ENCODE measurements at places on chromosomes 16 and 17.

DNA sequence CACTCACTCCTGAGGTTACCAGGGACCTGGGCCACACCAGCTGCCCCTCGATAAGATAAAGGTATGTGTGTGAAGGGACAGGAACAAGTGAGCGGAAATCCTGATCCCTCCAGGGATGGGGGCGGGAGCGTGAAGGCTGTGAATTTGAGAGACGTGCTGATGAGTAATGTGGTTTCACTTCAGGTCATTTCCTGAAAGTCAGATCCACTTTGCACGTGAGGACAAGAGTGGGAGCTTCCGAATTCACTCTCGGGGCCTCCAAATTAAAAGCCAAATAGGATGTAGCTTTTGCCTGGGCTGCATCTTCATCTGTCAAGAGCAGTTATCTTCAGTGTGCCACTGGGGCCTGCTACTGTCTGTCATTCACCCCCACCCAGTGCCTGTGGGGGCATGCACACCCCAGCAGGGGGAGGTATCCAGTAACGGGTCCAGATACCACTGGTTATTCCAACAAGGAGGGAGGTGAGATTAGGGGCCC lies 87.4 kb upstream of the LHX1 start:
- DNase-seq: no peak

GRCh38 chr17:69575346-69575761 lies 160.9 kb downstream of the MAP2K6 start:
- no peak for DNase-seq

GRCh38 chr17:61723183-61723582 lies 132.2 kb upstream of the NACA2 start:
- no peak for DNase-seq

DNA sequence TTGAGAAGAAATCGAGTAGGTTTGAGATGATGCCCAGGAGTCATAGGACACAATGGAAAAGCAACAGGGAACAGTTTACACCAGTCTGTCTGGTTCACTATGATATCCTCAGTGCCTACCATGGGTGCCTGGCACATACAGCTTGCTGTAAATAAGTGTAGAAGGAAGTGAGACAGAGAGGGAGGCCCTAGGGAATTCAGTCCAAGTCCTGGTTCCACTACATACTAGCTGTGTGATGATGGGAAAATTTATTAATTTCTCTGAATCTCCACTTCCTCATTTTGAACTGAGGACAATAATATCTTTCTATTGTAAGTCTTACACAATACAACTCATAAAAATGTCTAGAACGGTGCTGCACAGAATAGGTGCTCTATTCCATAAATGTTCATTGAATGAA lies 53.3 kb upstream of the LYRM9 start:
- no peak for DNase-seq

GRCh38 chr16:11140098-11140375 lies 116.0 kb downstream of the SOCS1 start:
- no peak for DNase-seq

GRCh38 chr16:21175397-21175796 lies 16.9 kb downstream of the LDAF1 start:
- no peak for DNase-seq

GRCh38 chr16:58048494-58049231 lies 23.1 kb downstream of the MMP15 start:
- DNase-seq: no peak

GRCh38 chr17:66947311-66947710 lies 17.2 kb upstream of the CACNG4 start:
- no peak for DNase-seq

GRCh38 chr17:8155231-8155995 lies 3.2 kb upstream of the PER1 start:
- no peak for DNase-seq

DNA sequence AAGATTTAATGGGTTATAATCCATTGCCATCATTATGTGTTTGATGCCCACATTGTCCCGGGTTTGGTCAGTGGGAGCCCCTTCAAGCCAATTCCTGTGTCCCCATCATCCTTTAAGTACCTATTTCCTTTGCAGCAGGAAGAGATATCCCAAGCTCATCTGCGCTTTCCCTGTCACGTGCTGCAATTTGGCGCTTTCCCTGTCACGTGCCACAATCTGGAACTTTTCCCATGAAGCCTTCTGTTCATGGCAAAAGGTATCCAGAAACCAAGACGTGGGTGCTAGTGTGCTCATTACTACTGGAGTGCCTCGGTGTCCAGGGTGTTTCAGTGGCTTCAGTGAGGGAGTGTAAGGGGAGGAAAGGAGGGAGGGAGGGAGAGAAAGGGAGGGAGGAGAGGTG lies 168.5 kb downstream of the NPIPB11 start:
- DNase-seq: no peak

GRCh38 chr17:70624211-70624610 lies 454.9 kb downstream of the KCNJ2 start:
- no peak for DNase-seq

- no peak for DNase-seq
Observed at GRCh38 chr17:57293077-57293476, 36.8 kb downstream of the MSI2 start.

GRCh38 chr17:67194134-67194533 lies 50.9 kb downstream of the HELZ start:
- no peak for DNase-seq

DNA sequence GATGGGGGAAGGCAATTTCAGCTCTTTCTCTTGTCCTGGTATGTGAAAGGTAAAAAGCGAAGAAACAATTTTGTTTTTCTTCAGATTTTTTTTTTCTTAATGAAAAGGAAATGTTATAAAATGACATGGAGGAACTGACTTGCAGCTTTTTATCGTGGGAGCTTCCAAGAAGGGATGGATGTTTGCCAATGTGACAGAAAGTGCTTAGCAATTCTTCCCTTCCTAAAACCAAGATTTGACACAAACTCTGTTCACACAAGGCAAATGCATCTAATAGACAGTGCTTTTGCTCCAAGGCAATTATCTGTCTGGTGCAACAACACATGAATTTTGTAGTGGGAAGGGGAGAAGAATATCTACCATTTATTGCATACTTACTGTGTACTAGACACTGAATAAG lies 988.5 kb downstream of the CDH11 start:
- no peak for DNase-seq

GRCh38 chr16:85086347-85087291 lies 25.7 kb downstream of the CIBAR2 start:
- no peak for DNase-seq

- DNase-seq: no peak
Observed at GRCh38 chr16:64974381-64974780, 147.5 kb downstream of the CDH11 start.

- no peak for DNase-seq
Observed at GRCh38 chr17:17581509-17581908, 10.0 kb downstream of the PEMT start.

- DNase-seq: no peak
Observed at GRCh38 chr17:37440424-37440823, 33.7 kb downstream of the TADA2A start.

- DNase-seq: no peak
Observed at GRCh38 chr17:58329810-58330537, 1.4 kb upstream of the TSPOAP1 start.

DNA sequence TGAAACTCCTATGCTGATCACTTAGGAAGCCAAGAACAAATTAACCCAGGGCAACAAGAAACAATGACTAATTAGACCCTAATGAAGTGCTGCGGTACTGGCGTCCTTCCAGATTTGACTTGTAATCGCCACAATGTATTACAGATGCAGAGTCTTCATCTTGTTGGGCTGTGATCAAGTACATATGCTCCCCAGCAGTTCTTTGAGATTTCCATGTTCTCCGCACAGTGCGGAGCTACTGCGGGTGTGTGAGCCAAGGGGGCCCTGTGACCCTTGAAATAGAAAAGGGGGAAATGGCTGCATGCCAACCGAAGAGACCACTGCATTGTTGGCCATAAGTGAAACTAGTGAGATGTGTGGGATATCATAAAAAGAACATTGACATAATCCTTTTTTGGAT lies 469.9 kb downstream of the MAF start:
- no peak for DNase-seq

DNA sequence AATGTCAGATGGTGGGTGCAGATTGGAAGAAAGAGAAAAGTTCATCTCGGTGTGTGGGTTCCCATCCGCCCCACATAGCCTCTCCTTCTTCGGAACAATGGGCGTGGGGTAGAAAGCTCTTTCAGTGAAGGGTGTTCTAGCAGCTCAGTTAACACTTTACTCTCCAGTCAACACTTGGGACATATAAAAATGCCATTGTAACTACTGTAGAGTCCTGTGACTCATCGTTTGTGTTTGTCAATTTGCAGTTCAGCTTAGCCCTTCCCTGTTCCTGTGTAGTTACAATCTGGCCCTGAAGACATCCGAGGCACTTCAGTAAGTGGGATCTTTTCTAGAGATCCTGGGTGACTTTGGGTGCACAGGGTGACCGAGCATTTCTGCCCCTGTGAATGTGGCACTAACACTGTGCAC lies 11.5 kb upstream of the CLEC18C start:
- DNase-seq: no peak

DNA sequence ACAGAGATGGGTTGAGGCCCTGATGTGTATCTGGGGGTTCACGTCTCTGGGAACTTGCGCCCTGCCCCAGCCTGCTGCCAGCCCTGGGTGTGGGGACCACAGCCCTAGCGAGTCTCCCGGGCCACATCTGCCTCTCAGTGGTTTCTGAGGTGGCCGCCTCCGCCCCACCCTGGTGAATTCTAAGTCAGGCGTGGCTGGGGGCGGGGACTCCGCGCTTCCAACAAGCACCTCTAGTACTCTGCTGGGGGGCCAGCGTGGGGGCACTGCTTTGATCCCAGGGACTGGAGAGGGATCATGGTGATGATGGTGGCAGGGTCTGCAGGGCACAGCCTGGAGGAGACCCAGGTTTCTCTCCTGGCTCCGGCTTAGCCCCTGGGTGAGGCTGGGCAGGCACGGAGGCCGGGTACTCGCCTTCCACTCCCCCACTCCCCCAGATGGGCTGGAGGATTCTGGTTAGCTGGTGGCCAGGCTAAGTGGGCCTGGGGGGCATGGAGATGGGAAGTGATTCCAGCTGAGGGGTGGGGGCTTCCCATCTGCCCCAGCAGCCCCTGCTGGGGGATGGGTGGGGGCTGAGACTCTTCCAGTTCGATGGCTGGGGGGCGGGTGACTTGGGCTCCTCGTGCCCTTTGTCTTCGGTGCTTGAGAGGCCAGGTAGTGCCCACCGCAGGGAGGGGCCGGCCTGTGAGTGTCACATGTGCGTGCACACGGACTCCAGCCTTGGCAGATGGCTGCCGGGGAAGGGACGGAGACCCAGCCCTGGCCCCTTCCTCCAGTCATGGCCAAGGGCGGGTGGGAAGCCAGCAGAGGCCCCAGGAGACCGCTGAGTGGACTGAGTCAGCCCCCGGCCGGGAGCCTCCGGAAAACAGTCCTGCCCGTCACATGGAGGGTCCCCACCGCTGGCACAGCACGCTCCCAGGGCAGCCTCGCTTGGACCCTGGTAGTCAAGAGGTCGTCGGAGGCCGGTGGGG lies 3.9 kb downstream of the GLIS2 start:
- DNase-seq: no peak

GRCh38 chr17:58991718-58992331 lies 114.9 kb downstream of the TRIM37 start:
- no peak for DNase-seq

- no peak for DNase-seq
Observed at GRCh38 chr17:75730065-75730464, 8.8 kb downstream of the ITGB4 start.

All from NCI-H2081 treated with DMSO at 0.1 percent for 48 hours (cell line).